ENCODE measurements at places on chromosomes 7 and 10. TPM values are rescaled to one million over a fixed set of nuclear protein-coding genes. Genes with fewer than 3 reads are reported as not detected.

The C7orf33 gene
- not detected for total RNA-seq

The FKBP9 gene
- total RNA-seq = 3.5 TPM

DNA sequence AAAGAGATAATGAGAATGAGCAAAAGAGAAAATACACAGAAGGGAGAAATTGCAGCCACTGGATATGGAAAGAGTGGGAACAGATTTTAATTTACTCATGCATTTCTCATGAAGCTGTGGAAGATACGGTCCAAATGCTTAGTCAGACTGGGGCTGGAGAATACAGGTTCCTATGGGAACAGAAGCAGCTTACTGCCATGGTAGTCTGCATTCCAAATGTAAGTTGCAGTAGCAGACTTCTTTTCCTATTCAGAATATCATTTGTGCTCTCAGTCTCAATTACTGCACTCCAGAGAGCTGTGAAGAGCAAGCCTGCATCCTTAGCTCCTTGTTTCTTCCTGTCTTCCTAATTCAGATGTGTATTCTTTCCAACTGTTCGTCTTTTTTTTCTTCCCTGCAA is 190.8 kb upstream of the TMEM196 start:
- DNase-seq = no peak
- no peak overlapping the region for H3K4me3 ChIP-seq
- H3K27ac ChIP-seq = no peak overlapping the region
- H3K27me3 ChIP-seq = no peaks in the 10 kb centered on the region
- H3K36me3 ChIP-seq = no peaks in the 10 kb centered on the region

The CD36 gene
- total RNA-seq = not detected

The NXPH1 gene
- total RNA-seq = not detected

The RASA4B gene
- 20.3 TPM for total RNA-seq

GRCh38 chr10:62616885-62617590 is 187.5 kb upstream of the ADO start:
- peaks cover 73% of the 10 kb centered on the region for H3K4me1 ChIP-seq
- no peak overlapping the region for H3K27ac ChIP-seq
- no peaks in the 10 kb centered on the region for H3K36me3 ChIP-seq

The MMP21 gene
- total RNA-seq = 0.11 TPM

The CCL24 gene
- not detected for total RNA-seq

GRCh38 chr10:90857635-90858460 is at the start of gene HTR7:
Gene HTR7 (minus strand): TSS chr10:90858039. CDS start chr10:90857671, 368 bp downstream.
- peak within 1 kb of the TSS; percentile 83 for H3K4me3 ChIP-seq
- H3K36me3 ChIP-seq = no peaks in the 10 kb centered on the region
- H3K27me3 ChIP-seq = peaks cover 77% of the 10 kb centered on the region
- DNase-seq = peak; percentile 56
- peaks cover 12% of the 10 kb centered on the region for H3K4me1 ChIP-seq

DNA sequence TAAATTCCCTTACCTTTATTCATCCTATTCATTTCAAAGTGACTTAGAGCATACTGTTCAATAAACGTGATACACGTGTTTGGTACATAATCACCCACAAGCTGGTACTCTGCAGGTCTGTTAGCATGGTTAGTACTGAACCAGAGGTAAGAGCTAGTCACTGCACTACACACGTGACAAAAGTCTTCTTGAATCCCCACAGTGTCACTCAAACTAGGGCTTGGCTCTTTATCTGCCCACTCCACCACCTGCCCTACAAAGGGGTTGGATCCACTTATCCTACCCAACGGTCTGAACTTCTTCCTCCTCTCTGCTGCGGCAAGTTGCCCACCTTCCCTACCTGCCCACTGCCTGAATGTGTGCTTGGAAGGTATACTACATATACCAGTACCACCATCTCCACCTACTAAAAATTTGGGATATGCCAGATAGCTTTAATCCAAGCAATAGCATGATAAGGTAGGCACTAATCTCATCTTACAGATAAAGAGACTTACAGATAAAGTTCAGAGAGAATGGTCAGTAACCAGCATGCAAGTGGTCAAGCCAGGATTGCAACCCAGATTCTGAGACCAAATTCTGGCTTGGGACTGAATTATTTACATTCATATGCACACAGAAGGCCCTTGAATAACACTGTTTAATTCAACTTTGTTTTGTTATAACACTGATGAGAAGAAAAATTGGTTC is 92.2 kb downstream of the SGMS1 start:
- H3K27ac ChIP-seq = no peak overlapping the region
- H3K27me3 ChIP-seq = no peaks in the 10 kb centered on the region
- DNase-seq = no peak
- peaks cover 20% of the 10 kb centered on the region for H3K4me1 ChIP-seq
- H3K36me3 ChIP-seq = no peaks in the 10 kb centered on the region

DNA sequence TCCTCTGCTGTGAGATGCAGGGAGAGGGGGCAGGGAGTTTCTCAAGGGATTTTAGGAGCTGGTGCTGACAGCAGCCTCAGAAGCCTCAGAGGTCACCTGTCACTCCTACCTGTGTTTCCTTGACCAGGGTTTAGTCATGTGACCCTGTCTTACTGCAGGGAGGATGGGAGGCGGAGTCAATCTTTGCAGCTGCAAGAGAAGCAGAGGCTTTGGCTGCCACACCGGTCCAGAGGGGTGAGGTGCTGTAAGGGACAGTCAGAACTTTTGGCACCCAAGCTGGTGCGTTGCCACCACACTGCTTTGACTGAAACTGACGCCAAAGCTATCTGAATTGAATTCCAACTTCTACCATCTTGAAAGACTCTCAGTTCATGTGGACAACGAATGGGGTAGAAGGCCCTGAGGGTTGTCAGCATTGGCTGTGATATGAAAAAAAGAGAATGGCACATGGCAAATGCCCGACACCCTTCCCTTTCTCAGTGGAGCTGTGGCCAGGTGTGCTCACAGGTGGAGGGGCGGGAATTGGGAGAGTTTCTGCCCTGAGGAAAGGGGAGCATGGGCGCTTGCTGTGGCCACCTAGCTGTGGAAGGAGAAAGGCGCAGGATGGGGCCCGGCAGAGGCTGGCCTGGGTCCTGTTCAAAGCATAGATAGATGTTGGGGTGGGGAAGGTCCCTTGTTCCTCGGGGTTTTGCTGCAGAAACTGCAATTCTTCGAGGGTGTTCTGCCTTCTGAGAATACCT is 69.3 kb downstream of the ARHGAP22 start:
- no peak overlapping the region for H3K27ac ChIP-seq
- H3K36me3 ChIP-seq = no peaks in the 10 kb centered on the region
- no peak for DNase-seq
- no peak overlapping the region for H3K4me3 ChIP-seq
- H3K4me1 ChIP-seq = no peaks in the 10 kb centered on the region

- no peak for DNase-seq
- no peak overlapping the region for H3K4me3 ChIP-seq
- no peak overlapping the region for H3K27ac ChIP-seq
- no peaks in the 10 kb centered on the region for H3K4me1 ChIP-seq
- H3K36me3 ChIP-seq = no peaks in the 10 kb centered on the region
- no peaks in the 10 kb centered on the region for H3K27me3 ChIP-seq
Measured at GRCh38 chr7:32164341-32164996, 94.3 kb upstream of the PDE1C start.

DNA sequence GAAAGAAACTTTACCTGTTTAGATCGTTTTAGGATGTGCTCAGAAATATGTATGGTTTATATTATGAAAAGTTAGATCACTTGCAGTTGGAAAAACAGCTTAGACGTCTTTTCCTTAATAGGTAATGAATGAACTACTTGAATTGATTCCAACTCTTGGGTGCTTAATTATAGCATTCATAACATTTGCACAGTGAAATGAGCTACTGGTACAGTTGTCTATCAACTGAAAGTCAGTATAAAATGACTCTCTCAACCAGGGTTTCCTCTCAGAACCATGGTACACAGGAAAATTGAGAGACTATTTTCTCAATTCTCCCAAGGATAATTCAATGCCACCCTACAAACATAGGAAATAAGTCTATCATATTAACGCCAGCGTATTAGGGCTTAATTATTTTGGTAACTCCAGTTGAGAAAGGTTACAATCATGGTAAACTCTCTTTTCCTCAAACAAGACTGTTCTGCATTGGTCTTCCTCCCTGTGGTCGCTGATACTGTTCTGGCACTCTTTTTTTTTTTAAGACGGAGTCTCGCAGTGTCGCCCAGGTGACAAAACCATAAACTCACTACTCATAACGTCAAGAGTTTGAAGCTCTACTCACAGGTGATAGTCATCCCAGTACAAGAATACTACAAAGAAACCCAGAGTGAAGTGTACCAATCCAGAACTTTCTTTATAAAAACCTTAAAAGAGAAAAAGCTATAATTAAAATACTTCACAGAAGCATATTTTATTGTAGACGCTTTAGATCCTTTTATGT is 2.0 kb downstream of the ANLN start:
- H3K36me3 ChIP-seq = peaks cover 47% of the 10 kb centered on the region
- H3K27me3 ChIP-seq = peaks cover 2% of the 10 kb centered on the region

GRCh38 chr7:139382439-139382838 is 22.7 kb downstream of the LUC7L2 start:
- no peak overlapping the region for H3K27ac ChIP-seq
- H3K4me1 ChIP-seq = no peaks in the 10 kb centered on the region
- no peak overlapping the region for H3K4me3 ChIP-seq
- DNase-seq = no peak

GRCh38 chr10:59315465-59315864 is 46.9 kb downstream of the FAM13C start:
- H3K4me1 ChIP-seq = no peaks in the 10 kb centered on the region
- DNase-seq = no peak
- no peak overlapping the region for H3K4me3 ChIP-seq

All from activated T-helper 2 cell treated with anti-CD3 and anti-CD28 coated beads, Interferon-gamma antibody, Interleukin-2, Interleukin-4, amounts not matched to agents 10 μg/mL and 5 μg/mL and 100 μg/mL, durations not matched to agents 14 hours and 24 hours and 36 hours (primary cell).